ENCODE measurements at places on chromosomes 13 and 19.
A peak's percentile ranks its signal among the peaks of the same experiment; 100 is the strongest.

DNA sequence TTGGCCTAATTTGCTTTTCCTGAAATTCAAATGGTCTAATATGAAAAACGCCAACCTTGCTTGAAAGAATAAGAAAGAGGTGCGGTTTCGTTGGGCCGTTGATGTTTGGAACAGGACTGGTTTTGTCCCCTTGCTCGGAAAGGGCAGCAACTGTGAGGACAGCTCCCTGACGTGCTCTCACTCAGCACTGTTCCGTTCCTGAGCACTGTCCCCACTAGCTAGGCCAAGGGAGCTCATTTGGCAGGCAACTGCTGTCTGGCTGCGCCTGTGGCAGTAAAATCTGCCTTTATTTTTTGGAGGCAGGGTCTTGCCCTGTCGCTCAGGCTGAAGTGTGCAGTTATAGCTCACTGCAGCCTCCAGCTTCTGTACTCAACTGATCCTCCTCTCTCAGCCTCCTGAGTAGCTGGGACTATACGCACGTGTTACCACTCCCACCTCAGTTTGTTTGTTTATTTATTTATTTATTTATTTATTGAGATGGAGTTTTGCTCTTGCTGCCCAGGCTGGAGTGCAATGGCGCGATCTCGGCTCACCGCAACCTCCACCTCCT, 4.5 kb downstream of the LDLR start:
- no peak for DNase-seq

DNA sequence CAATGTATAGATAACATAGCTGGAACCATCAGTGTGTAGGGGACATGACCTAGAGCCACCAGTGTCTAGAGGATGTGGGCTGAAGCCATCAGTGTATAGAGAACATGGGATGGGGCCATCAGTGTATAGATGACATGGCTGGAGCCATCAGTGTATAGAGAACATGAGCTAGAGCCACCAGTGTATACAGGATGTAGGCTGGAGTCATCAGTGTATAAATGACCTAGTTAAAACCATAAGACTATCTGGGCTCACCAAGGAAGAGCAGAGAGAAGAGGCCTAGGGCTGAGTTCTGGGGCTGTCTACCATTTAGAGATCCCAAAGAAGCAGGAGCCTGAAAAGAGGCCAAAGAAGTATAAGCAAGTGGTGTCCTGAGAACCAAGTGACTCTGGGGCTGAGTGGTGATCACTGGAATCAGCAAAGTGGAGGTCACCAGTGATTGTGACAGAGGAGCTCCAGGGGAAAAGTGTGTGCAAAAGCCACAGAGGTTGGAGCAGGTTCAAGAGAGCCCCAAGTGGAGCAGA, 41.0 kb downstream of the RFX2 start:
- DNase-seq: no peak

- DNase-seq: peak; percentile 72
Observed at GRCh38 chr19:16185768-16186123, 536 bp downstream of the FAM32A start.

DNA sequence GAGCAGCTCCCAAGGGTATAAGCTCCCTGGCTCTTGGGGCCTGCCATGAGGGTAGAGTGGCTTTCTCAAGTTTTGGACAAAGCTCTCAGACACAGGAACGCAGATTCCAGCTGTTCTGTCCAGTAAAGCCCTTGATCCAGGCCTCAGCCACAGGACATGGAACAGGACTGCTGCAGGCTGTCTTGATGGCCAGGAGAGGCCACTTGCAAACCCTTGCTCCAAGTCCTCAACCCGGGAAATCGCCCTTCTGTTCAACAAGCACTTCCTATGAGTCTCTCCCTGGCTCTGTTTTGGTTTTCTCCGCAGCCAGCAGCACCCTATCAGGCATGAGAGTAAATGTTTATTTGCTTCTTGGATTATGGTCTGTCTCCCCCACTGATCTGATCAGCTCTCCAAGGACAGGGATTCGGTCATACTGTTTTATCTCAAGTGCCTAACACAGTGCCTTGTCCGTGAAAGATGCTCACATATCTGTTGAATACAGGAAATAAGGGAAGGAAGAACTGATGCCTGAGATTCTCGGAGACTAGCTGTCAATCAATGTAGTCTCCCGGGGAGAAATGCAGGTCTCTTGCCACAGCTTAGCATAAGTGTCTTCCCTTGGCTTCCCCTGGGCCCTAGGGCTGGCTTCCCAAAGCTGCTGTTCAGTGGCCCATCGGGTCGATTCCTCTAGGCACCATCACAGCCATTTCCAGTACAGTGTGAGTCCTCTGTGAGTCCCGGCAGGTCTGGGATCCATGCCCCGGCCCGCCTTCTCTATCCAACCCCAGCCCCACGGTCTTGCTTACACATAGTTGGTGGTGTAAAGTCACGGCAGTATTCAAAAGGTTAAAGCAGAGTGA, 90.8 kb downstream of the TSHZ3 start:
- no peak for DNase-seq

DNA sequence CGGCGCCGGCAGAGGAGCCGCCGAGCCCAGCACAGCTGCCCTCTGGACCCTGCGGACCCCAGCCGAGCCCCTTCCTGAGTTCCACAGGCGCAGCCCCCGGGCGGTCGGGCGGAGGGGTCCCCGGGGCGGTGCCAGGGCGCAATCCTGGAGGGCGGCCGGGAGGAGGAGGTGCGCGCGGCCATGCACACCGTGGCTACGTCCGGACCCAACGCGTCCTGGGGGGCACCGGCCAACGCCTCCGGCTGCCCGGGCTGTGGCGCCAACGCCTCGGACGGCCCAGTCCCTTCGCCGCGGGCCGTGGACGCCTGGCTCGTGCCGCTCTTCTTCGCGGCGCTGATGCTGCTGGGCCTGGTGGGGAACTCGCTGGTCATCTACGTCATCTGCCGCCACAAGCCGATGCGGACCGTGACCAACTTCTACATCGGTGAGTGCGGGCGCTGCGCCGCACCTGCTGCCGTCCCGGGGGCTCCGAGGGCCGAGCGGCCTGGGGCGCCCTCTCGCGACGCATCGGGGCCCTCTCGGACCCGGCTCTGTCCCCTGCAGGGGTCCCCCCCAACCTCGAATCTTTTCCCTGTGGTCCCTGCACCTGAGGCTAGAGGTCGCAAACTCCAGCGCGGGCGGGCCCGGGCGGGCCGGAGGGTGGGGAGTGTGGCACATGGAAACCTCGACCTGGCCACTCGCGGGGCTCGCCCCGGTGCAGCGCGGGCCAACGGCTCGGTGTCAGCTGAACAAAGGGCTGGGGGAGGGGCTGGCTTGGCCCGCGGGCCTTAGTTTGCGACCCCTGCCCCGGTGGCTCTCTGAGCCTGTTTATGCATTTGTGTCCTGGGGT, at the start of gene KISS1R:
Gene KISS1R (plus strand): TSS at position 11 of the 829 bp plus-strand sequence. CDS start 170 bp downstream, at position 181.
- DNase-seq: no peak

Data from testis (tissue), 5 donors.